Large intestine (tissue), 12 donors: ENCODE measurements at places on chromosomes 1 and 21. TPM values are rescaled to one million over a fixed set of nuclear protein-coding genes. Genes with fewer than 3 reads are reported as not detected.
A peak's percentile ranks its signal among the peaks of the same experiment; 100 is the strongest.

DNA sequence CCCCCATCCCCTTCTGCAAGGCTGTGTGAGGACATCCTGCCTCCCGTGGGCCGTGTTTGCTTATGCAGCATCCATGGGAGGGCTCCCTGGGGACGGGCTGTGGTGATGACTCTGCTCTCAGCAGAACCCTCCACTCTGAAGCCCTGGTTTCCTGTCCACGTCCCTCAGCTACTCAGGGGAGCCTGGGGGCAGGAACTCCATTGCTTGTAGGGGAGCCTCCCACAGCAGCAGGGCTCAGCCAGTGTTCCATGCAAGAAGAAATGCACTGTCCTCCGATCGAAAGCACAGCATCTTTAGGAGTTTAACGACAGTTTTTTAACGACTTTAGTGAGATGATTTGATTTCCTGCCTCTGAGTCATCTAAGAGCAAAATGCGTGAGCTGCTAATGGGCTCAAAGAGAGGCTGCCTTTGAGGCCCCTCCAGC is 8.3 kb upstream of the KCNAB2 start:
- H3K4me1 ChIP-seq: peaks cover 5% of the 10 kb centered on the region
- no peak overlapping the region for H3K27ac ChIP-seq
- no peak for DNase-seq
- H3K4me3 ChIP-seq: no peak overlapping the region

The CRB1 gene
- polyA plus RNA-seq: 0.28 TPM

The ANGPTL3 gene
- polyA plus RNA-seq: 12.3 TPM

The NCF2 gene
- polyA plus RNA-seq: 3.7 TPM

The IFI16 gene
- polyA plus RNA-seq: 56.5 TPM

DNA sequence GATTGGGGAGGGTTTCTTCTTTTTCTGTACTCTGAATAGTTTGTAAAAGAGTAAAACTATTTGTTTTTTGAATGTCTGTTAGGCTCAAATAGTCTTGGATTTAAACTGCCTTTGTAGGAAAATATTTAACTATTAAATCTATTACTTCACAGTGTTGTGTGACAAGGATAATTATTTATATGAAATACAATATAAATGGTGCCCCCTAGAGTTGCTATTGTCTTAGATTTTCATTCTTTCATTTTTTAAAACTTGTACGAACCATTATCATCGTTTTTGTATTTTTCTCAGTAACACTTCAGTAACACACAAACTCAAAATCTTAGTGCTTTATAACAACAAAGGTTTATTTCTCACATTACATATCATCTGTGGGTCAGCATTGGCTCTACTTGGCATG is 37.4 kb downstream of the C1orf185 start:
- no peaks in the 10 kb centered on the region for H3K36me3 ChIP-seq
- H3K4me3 ChIP-seq: no peak overlapping the region
- no peak for DNase-seq
- H3K4me1 ChIP-seq: no peaks in the 10 kb centered on the region

GRCh38 chr1:96973605-96974004 is 252.0 kb downstream of the PTBP2 start:
- no peaks in the 10 kb centered on the region for H3K36me3 ChIP-seq
- H3K27ac ChIP-seq: no peak overlapping the region
- no peak overlapping the region for H3K4me3 ChIP-seq
- no peaks in the 10 kb centered on the region for H3K4me1 ChIP-seq

The RAB25 gene
- 174 TPM for polyA plus RNA-seq

DNA sequence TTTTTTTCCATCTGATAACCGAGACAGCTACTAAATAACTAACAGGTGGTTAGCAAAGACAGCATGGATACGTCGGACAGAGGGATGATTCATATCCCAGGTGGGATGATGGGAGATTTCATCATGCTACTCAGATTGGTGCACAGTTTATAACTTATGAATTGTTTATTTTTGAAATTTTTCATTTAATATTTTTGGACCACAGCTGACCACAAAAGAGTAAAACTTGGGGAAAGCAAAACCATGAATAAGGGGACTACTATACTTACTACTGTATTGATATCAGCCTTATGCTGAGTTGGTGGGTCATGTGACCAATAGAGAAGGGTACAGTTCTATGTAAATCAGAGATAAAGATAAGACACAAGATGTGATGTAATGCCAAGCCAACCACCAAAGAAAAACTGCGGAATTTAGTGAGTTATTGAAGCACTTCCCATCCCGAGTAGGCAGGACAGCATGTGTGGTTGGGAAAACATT is 248.1 kb upstream of the C1orf105 start:
- H3K4me3 ChIP-seq: no peak overlapping the region
- no peak overlapping the region for H3K27ac ChIP-seq
- no peaks in the 10 kb centered on the region for H3K36me3 ChIP-seq

DNA sequence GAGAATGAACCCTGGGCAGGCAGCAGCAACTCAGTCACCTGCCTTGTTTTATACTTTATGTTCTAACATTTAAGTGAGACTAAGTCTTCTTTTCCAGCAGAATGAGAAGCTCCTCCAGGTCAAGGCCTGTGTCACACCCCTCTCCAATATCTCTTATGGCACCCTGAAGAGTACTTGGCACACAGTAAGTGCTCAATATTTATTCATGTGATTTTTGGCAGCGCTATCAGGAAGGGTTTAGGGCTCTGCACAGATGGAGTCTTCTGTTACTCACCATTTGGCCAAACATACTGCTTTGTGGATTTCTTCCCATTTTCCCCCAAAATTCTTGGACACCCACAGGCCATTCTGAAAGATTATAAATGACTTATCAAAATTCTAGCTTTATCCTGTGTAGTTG is 43.8 kb upstream of the MYBPHL start:
- no peak overlapping the region for H3K4me3 ChIP-seq
- peaks cover 22% of the 10 kb centered on the region for H3K36me3 ChIP-seq
- H3K27me3 ChIP-seq: no peaks in the 10 kb centered on the region
- DNase-seq: no peak
- H3K4me1 ChIP-seq: peaks cover 16% of the 10 kb centered on the region
- peak overlapping the region; percentile 18 for H3K27ac ChIP-seq

The IRF6 gene
- 68.0 TPM for polyA plus RNA-seq

DNA sequence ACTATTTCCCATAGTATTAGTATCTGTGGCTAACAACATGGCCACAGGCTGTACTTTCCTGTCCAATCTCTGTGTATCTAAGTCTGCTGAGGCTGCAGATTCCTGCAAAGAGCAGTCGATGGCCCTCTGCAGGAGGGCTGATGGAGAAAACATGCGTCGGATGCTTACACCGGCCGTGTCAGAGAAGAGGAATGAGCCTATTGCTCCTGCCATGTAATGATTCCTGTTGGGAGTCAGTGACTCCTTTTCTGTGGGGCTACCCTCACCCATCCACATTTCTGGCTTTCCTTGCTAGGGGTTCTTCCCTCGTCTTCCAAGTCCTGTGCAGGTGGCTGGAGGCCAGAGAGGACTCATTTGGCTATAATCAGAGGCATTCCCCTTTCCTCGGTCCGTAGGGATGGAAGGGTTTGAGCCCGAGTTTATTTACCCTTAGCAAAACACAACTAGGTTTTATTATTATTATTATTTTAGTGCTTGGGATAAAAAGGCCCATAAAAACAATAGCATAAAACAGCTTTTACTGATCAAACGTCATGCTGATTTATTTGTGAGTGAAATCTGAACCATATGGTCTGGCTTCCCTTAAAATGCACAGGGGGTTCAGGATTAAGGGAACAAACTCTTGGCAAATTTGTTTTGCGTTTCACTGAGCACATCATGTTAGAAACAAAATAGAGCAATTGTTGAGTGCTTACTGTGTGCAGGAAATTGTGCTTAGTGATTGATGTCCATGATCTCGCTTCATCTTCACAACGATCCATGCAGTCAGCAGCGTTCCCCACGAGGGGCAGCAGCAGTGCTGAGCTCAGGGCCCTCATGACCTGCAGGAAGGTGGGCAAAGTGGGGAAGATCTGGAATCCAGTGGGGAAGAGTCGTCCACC is 70.8 kb downstream of the KIF26B start:
- no peaks in the 10 kb centered on the region for H3K36me3 ChIP-seq
- H3K4me1 ChIP-seq: no peaks in the 10 kb centered on the region
- no peak overlapping the region for H3K27ac ChIP-seq
- DNase-seq: no peak

The AVPR1B gene
- polyA plus RNA-seq: 0.81 TPM
